ENCODE measurements at places on chromosomes 3 and 15.

- H3K4me1 ChIP-seq: peaks cover 7% of the 10 kb centered on the region
- no peaks in the 10 kb centered on the region for H3K27me3 ChIP-seq
These were observed 1286.7 kb downstream of the ROBO1 start for GRCh38 chr3:78481050-78481449.

- H3K27me3 ChIP-seq: no peaks in the 10 kb centered on the region
- no peak for DNase-seq
- H3K4me1 ChIP-seq: no peaks in the 10 kb centered on the region
- no peak overlapping the region for H3K27ac ChIP-seq
These were observed 10.1 kb downstream of the SCN10A start for GRCh38 chr3:38805765-38806386.

- peaks cover 6% of the 10 kb centered on the region for H3K36me3 ChIP-seq
- H3K4me1 ChIP-seq: peaks cover 18% of the 10 kb centered on the region
- no peak overlapping the region for H3K4me3 ChIP-seq
- H3K27ac ChIP-seq: no peak overlapping the region
- no peak for DNase-seq
These were observed 45.0 kb downstream of the SNRK start for GRCh38 chr3:43331381-43331780.

DNA sequence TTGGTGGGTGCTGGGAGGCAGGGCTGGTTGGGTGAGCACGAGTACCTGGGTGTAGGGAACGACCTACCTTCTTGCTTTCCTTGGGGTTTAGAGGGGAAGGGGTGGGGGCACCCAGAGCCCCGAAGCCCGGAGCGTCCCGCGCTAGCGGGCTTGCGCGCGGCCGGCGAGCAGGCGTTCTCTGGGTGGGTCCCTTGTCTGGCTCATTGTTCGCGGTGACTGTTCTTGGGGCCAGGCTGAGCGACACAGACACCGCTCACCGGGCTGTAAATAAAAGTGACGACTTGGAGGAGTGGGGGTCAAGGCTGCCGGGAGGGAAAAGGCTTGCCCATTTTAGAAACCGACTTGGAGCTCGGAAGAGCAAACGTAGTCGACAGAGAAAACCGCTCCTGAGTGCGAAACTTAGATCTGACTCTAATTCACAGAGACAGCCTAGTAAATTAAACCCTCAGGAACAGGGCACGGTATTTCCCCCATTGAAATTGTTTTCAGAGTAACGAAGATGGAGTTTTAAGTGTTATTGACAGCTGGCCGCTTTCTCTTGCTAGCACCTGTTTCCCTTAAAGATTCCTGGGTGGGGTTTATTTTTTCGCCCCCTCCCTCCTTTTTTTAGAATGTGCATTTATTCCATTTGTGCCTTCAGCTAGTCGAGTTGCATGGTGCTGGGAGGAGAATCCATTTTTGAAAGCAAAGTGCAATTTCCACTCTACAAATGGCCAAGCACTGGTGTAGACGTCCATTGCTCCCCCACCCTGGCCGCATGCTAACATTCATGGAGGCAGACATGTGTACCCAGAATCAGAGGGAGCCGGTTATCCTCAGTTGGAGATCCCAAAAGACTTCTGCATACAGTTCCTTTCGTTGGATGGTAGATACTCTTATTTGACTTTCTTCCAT lies 532.1 kb upstream of the SEMA6D start:
- H3K27me3 ChIP-seq: no peaks in the 10 kb centered on the region
- no peaks in the 10 kb centered on the region for H3K4me1 ChIP-seq
- DNase-seq: no peak

DNA sequence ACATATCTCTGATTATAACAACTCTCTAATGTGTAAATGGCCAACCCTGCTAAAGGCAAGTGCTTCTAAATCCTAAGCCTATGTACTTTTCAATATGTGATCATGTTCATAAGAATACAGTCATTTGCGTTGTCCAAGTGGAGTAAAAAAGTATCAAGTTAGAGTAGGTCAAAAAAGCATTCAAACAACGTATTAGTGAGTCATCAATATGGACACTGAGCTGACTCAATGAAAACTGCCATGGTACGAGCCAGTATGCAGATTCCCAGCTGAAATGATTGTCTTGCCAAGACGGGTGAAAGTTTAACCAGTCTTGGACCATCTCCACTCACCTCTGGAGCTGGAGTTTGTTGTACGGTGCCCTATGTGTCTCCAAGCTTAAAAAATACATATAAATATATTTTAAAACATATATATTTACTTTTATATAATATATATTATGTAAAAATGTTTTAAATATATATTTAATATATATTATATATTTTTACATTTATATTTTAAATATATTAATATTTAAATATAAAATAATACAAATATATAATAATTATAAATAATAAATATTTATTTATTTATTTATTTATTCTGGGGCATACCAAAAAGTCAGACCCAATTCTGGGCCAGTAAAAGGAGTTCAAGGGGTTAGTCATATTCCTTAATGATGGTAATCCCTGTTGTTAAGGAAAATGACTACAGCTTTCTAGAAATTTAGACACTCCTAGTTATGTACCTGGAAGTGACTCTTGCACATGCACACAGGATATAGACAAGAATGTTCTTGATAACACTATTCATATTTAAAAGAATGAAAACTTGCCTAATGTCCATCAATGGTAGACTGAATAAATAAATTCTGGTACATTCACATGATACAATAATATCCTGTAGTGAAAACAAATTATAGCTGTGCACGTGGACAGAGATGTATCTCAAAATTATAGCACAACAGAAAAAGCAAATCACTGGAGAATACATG lies 27.2 kb downstream of the PLSCR4 start:
- DNase-seq: no peak
- H3K4me1 ChIP-seq: peaks cover 59% of the 10 kb centered on the region
- H3K27me3 ChIP-seq: no peaks in the 10 kb centered on the region

DNA sequence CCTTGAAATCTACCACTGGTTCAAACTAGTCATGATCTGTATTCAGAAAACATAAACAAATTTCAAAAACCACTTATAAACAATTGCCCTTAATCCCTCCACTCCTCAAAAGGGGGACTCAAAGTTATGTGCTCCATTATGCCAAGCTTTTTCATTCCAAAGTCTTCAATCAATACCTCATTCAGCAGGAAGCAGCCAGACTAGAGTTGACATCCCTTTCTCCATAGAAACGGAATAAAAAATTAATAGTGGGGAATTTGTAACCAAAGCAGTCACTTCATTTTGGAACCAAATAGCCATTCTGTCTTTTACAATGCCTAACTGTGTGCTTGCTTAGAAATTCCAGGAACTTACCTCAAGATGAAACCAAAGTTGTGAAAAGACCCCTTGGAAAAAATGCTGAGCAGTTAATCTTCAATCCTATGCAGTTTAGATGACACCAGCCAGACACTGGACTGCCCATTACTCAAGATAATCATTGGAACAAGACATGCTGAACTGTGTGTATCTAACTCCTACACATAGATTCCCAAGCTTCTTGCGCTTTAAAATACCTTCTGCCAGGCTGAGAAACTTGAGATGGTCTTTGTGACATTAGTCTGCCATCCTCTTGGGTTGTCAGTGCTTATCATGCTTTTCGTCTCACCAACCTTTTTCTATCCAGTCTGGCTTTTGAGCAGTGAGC lies 406.2 kb downstream of the PLOD2 start:
- no peak overlapping the region for H3K27ac ChIP-seq
- no peak overlapping the region for H3K4me3 ChIP-seq
- no peak for DNase-seq
- H3K4me1 ChIP-seq: no peaks in the 10 kb centered on the region

GRCh38 chr15:28918141-28918983 lies 32.6 kb downstream of the APBA2 start:
- H3K4me1 ChIP-seq: no peaks in the 10 kb centered on the region
- H3K27me3 ChIP-seq: no peaks in the 10 kb centered on the region
- no peak overlapping the region for H3K4me3 ChIP-seq
